ENCODE measurements at places on chromosomes 5 and 9. TPM values are rescaled to one million over a fixed set of nuclear protein-coding genes. Genes with fewer than 3 reads are reported as not detected.
A peak's percentile ranks its signal among the peaks of the same experiment; 100 is the strongest.

- DNase-seq, result no peak
These were observed 58.4 kb upstream of the NUDT12 start for GRCh38 chr5:103620851-103621547.

GRCh38 chr9:88947581-88948573 is 43.4 kb upstream of the S1PR3 start:
- no peak for DNase-seq

DNA sequence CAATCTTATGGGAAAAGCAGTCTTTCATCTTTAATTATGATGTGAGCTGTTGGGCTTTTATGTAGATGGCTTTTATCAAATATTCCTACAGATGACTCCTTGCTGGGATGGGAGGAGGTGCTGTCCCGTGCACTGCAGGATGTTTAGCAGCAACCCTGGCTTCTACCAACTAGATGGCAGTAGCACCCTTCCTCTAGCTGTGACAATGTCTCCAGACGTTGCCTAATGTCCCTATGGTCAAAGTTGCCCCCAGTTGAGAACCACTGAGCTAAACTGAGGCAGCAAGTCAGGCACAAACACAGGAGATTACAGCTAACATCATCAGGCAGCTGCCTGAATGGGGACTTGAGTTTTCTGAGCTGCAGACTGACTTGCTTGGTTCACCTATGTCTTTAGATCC is 401.9 kb upstream of the PDE4D start:
- DNase-seq, result peak; percentile 15

DNA sequence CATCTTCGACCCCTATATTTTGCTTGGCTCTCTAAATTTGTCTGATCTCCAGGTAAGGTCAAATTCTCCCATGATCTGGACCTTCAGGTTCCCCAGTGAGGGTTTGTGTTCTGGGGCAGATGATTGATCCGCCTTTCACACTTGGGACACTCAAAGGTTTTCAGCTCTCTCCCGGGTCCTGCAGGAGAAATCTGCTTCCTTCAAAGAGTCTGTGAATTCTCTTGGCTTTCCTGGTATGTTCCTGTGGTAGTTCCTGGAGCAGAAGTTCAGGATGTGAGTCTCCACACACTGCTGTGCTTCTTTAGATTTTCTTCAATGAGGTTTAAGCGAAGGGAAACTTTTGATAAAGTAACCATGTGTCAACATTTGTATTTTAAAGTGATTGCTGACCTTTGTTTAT is 318.0 kb downstream of the TAF11L14 start:
- DNase-seq, result no peak

DNA sequence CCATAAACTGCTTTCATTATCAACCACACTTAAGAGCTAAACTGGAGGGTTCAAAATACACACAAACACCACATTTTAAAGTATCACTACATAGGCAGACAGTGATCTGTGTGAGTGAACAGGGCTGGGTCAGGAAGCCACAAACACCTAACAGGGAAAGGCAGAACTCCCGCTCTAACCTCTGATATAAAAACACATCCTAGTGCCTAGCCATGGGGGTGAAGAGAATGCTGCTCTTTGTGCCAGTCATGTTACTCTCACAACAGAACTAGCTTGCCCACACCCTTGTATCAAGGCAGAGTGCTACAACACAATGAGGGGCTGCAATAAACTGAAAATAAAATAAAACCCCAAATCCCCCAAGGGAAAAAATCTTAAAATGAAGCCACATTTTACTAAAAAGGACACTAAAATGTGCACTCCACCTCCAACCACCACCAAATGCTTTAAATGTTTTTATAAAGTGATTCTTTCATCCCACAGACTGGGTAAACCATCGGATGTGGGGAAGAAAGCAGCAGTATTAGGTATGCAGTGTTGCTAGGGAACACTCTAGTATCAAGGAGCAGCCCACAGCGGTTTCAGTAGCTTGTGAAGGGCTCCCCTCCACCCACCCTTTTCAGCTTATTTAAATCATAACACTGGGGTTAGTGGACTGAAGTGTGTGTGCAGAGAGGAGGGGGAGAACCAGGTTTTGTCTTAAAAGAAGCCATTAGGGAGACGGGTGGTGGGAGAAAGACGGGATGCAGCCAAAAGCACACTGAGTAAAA is 64.5 kb downstream of the TMEM161B start:
- DNase-seq, result no peak

DNA sequence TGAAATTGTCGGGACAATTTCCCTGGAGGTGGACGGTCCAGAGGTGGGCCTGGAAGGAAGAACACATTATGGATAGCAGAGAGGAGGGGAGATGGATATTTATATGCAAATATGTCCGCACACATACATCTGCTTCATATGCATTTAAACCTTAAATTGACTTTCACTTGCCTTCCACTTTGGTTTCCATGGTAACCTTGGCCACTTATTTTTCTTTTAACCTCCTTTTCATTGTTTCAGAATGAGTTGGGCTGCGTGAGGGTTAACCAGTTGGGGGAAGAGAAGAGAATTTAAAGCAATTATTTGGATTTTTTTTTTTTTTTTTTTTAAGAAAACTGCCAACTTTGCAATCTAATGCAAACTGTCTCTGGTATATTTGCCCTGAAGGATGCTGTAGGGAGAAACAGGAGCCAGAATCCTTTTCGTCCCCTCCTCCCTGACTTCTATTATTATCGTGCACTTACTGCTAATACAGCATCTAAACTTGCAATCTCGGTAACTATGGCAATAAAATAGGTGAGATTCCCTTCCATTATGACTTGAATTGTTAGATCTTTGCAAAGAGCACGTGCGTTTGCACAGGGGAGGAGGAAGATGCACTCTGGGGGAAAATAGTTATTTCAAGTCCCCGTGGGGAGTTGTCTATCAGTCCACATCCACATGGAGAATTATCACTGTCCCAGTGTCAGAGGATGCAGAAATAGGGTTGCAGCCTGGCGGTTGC is 35.6 kb downstream of the TLR4 start:
- no peak for DNase-seq

DNA sequence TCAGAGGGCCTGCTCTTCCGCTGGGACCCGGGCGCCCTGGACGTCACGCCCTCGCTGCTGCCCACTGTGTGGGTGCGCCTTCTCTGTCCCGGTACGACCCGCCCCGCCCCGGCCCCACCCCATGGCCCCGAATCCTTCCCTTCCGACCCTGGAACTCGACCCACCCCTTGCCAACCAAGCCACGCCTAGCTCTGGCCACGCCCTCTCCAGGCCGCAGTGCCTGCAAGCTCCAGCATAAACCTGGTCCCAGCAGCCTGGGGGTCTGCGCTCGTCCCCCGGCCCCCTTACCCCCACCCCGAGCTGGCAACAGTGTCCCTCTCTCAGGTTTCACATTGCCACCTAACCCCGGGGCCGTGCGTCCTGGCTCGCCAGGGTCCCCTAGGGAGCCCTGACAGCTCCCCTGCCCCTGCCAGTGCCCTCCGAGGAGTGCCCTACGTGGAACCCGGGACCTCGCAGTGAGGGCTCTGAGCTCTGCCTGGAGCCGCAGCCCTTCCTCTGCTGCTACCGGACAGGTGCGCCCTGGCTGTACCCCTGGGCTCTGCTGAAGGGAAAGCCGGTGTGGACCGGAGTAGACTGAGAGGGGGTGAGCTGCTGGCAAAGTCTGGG is 3.4 kb downstream of the ADGRD2 start:
- no peak for DNase-seq

GRCh38 chr9:136614967-136615623 is 47.6 kb upstream of the EGFL7 start:
- DNase-seq, result no peak

DNA sequence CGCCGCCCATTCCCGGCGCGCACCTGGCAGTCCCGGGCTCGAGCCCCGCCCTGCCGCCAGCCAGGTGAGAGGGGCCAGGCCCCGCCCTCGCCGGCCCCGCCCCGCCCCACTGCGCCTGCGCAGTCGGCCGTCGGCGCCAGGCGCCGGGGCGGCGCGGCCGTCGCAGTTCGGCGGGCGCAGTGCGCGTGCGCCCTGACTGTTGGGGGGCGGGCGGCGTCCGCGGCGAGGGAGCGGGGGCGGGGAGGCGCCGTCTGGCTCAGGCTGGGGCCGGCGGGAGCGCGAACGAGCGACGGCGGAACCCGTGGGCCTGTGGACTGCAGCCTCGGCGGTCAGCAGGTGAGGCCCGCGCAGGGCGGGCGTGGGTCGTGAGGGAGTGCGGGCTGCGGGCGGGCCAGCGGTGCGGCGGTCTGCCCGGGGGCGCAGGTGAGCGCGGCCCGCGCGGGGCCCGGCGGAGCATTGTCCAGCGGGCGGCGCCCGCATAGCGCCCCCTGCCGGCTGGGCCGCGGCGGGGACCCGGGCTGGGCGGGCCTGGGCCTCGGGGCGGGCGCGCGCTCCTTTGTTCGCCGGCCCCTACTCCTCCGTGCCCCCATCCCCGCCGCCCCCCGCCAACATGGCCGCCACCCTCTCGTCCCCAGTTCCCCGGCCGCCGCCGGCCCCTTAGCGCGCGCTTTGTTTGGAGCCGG is at the start of gene SPIN1:
Gene SPIN1 (plus strand): TSS at position 242 of the 683 bp plus-strand sequence. CDS start 38,096 bp downstream, outside the sequence.
- peak; percentile 90 for DNase-seq

DNA sequence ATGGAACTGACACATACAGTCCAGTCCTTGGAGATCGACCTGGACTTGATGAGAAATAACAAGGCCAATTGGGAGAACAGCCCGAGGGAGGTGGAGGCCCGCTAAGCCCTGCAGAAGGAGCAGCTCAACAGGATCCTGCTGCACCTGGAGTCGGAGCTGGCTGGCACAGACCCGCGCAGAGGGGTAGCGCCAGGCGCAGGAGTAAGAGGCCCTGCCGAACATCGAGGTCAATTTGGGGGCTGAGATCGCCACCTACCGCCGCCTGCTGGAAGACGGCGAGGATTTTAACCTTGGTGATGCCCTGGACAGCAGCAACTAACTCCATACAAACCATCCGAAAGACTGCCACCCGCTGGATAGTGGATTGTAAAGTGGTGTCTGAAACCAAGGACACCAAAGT is 1610.1 kb upstream of the ACO1 start:
- DNase-seq, result no peak

GRCh38 chr5:111505096-111505495 is 7.2 kb downstream of the STARD4 start:
- DNase-seq, result no peak

DNA sequence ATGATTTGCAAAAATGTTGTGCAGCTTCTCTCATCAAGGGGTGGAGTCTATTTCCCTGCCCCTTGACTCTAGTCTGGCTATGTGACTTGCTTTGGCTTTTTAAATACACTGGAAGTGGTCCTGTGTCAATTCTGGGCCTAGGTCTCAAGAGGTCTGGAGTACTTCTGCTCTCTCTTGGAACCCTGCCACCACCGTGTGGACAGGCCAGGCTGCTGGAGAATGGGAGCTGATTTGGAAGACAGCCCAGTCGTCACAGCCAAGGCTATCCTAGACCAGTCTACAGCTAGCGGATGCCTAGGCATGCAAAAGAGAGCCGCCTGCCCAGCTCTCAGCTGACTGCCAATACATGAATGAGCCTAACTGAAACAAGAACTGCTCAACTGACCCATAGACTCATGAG is 56.7 kb upstream of the CLINT1 start:
- DNase-seq, result peak; percentile 22

- DNase-seq, result no peak
These were observed 10.7 kb upstream of the CREBRF start for GRCh38 chr5:173045474-173045873.

DNA sequence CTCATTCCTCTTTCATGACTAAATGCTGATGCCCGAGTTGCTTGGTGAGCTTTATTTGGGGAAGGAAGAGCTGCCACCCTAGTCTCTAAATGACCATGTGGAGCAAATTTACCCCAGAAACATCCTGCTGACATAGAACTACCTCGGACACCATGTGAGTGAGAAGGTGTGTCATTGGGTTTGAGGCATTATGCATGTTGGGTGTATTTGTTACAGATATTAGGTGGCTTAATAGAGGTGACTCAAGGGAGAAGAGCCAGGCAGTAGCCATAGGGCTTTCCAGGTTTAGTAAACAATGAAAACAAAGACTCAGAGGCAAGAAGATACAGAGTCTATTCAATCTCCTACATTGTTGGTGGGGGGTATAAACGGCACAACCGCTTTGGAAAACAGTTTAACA is 581.5 kb downstream of the CCDC171 start:
- DNase-seq, result no peak

DNA sequence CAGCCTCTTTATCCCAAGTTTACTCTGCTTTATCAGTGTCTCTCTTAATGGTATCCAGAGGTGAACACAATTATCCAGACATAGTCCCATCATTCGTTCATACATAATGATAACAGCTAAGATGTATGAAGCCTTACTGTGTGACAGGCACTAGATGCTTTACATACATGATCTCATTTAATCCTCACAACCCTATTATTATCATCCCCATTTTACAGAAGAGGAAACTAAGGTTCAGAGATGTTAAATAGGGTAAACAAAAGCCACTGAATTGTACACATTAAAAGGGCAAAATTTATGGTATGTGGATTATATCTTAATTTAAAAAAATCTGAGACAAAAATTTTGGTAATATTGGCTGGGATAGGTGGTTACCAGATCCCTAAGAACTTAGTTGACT is 124.1 kb upstream of the TBC1D2 start:
- DNase-seq, result no peak

- no peak for DNase-seq
These were observed 84.0 kb downstream of the PIK3R1 start for GRCh38 chr5:68299575-68299974.

GRCh38 chr9:31335529-31336234 is 1048.8 kb upstream of the ACO1 start:
- DNase-seq, result no peak

DNA sequence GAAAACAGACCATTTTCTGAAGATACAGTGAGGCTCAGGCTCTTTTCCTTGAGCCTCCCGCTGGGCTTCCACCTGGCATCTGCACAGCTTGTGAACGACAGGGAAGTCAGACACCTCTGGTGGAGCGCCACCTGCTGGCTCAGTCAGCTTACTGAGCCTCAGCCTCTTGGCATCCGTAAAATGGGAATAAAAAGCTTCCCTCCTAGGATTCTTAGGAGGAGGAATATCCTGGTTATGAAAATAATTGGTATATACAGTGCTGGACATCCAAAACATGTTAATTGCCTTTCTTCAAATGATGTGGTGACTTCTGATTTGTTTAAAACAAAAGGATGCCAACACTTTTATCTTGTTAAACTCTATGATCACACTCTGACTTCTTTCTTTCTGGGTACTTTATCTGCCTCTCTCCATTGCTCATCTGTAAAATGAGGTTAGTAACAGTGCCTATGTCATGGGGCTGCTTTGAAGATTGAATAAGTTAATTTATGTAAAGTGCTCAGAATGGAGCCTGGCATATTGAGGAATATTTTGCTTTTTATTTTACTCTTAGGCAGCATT is 67.5 kb downstream of the MAMDC2 start:
- DNase-seq, result no peak

GRCh38 chr9:108812396-108813025 is 43.3 kb downstream of the ACTL7B start:
- DNase-seq, result no peak

RLN2 gene
- total RNA-seq, result 0.54 TPM

KIF12 gene
- total RNA-seq, result under 0.01 TPM

LURAP1L gene
- total RNA-seq, result 0.27 TPM

PCDHA13 gene
- total RNA-seq, result not detected

TPM2 gene
- 5.7 TPM for total RNA-seq

DDX41 gene
- total RNA-seq, result 166 TPM

NR6A1 gene
- total RNA-seq, result 9.4 TPM

PCDHA4 gene
- 0.27 TPM for total RNA-seq

SNCB gene
- not detected for total RNA-seq

QRFP gene
- under 0.01 TPM for total RNA-seq

TOMM5 gene
- total RNA-seq, result 49.0 TPM

FREM1 gene
- total RNA-seq, result 26.4 TPM

PCDHA6 gene
- under 0.01 TPM for total RNA-seq

Measured in hematopoietic multipotent progenitor cell (in vitro differentiated cells).